ENCODE measurements at places on chromosomes 12 and 14.
A peak's percentile ranks its signal among the peaks of the same experiment; 100 is the strongest.

DNA sequence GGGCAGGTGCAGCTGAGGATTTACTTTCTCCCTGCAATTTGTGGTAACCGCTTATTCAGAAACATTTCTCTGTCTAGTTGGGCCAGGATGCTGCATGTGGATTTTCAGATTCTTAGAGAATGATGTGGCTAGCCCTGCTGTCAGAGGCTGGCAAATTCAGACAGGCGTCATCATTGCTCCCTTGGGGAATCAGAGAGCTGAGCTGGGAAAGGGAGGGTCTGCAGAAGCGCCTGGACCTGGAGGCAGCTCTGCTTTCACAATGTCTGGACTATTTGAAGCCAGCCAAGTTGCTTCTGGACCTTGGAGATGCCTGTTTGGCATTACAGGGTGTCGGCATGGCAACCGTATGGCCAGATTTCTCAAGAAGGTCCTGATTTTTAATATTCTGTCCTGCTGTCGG lies 3.4 kb downstream of the GALNT16 start:
- DNase-seq, result no peak

DNA sequence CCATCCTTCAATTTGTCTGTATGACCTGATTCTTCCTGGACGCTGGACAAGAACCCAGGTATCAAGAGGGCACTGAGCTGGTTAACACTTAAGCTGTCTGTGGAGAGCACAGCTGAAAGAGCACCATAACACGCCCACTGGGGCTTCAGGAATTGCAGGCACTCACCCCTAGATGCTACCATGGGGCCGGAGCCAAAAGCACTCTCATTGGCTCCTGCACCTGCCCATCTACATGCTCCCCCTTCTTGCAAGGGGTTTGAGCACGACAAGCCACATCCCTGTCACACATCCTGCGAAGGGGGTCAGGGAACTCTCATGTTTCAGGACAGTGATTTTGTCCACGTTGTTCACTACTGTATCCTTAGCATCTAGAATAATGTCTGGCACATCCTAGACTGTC lies 35.1 kb upstream of the TBC1D15 start:
- DNase-seq, result no peak

DNA sequence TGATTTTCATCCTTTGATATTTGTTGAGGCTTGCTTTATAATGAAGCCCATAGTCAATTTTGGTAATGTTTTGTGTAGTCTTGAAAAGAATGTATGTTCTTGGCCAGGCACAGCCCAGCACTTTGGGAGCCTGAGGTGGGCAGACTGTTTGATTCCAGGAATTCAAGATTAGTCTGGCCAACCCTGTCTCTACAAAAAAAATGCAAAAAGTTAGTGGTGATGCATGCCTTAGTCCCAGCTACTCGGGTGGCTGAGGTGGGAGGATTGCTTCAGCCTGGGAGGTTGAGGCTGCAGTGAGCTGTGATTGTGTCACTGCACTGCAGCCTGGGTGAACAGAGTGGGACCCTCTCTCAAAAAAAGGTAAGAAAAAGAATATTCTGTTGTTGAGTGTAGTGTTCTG lies 10.8 kb downstream of the ETNK1 start:
- DNase-seq, result no peak

GRCh38 chr12:106170285-106170684 lies 31.5 kb upstream of the NUAK1 start:
- DNase-seq, result no peak

GRCh38 chr14:35879654-35880249 lies 53.6 kb downstream of the BRMS1L start:
- no peak for DNase-seq

DNA sequence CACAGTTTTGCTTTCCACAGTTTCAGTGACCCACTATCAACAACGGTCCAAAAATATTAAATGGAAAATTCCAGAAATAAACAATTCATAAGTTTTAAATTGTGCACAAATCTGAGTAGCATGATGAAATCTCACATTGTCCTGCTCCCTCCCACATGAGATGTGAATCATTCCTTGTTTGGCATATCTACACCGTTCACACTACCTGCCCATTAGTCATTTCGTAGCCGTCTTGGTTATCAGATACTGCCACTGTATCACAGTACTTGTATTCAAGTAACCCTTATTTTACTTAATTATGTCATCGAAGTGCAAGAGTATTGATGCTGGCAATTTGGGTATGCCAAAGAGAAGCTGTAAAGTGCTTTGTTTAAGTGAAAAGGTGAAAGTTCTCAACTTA lies 145.3 kb downstream of the SLC5A8 start:
- DNase-seq, result no peak

GRCh38 chr14:61647704-61648103 lies 47.6 kb upstream of the HIF1A start:
- DNase-seq, result no peak

- DNase-seq, result peak; percentile 23
Observed at GRCh38 chr12:59403259-59403932, 192.4 kb upstream of the SLC16A7 start.

- no peak for DNase-seq
Observed at GRCh38 chr12:53568809-53569557, 57.2 kb downstream of the ATF7 start.

GRCh38 chr12:65926119-65926908 lies 102.0 kb downstream of the HMGA2 start:
- no peak for DNase-seq

DNA sequence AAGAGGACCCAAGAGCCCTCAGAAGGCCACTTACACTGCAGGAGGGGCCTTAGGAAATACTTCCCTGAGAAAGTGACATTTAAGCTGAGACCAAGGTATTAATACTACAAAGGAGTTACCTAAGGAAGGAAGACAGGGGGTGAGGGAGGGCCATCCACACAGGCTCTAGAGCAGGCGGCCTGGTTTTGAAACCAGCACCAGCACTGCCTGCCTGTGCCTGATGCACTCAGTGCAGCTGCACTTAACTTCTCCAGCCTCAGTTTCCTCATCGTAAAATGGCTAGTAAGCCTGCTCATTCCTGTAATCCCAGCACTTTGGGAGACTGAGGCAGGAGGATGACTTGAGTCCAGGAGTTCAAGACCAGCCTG lies 45.5 kb upstream of the PLEKHG6 start:
- no peak for DNase-seq

DNA sequence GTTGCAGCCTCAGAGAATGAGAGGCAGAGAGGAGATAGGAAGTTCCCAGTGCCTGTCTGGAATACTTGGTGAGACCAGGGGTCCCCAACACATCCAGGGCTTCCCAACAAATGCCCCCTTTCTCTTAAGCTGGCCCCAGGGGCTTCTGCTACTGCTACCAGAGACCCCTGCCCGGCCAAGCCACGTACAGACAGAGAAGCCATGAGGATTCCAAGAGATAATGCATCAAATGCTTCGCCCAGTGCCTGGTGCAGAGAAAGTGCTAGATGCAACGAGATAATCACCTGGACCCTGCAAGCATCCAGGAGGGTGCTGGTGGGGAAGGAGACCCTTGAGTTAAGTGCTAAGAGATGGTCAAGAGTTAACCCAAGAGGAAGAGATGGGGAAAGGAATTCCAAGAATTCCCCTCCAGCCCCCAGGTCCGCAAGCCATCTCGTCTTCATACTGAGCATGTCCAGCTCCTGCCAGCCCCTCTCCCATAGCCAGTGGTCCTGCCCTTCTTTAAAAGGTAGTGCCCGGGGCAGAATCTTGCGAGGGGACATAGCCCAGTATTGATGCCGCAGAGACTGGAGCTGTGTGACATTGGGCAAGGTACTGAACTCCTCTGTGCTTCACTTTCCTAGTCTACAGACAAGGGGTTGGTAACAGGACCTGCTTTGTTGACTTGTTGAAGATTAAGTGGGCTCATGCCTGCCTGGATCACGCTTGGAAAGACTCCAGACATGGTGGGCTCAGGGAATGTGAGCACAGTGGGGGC lies 103.3 kb downstream of the CALM1 start:
- DNase-seq, result no peak

- DNase-seq, result no peak
Observed at GRCh38 chr12:108668542-108668941, 34.8 kb upstream of the SELPLG start.

DNA sequence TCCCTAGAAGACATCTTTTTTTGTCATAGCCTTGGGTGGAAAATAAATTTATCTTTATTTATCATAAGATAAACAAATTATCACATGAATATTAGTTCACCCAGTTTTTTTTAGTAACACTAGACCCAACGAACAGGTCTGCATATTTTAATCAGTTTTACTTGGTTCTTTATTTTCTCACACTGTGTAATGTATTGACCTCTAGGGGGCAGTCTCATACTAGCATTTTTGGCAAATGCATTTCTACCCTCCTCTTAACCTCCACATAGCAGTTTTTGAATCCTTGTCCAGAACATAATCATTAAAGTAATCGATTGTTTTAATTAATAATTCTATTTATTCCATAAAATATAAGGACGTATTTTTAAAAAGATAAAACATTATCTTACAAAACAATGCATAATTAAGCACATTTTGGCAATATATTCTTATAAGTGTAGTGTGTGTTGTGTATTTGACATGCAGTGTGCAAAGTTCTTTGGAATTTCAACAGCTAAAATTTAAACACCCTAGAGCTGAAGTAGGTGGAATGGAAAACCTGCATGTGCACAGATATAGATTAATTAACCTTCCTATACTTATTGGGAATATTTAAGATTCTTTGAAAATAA lies 31.6 kb upstream of the PTPRQ start:
- peak; percentile 18 for DNase-seq

GRCh38 chr12:78359520-78359919 lies 505.1 kb upstream of the SYT1 start:
- no peak for DNase-seq

DNA sequence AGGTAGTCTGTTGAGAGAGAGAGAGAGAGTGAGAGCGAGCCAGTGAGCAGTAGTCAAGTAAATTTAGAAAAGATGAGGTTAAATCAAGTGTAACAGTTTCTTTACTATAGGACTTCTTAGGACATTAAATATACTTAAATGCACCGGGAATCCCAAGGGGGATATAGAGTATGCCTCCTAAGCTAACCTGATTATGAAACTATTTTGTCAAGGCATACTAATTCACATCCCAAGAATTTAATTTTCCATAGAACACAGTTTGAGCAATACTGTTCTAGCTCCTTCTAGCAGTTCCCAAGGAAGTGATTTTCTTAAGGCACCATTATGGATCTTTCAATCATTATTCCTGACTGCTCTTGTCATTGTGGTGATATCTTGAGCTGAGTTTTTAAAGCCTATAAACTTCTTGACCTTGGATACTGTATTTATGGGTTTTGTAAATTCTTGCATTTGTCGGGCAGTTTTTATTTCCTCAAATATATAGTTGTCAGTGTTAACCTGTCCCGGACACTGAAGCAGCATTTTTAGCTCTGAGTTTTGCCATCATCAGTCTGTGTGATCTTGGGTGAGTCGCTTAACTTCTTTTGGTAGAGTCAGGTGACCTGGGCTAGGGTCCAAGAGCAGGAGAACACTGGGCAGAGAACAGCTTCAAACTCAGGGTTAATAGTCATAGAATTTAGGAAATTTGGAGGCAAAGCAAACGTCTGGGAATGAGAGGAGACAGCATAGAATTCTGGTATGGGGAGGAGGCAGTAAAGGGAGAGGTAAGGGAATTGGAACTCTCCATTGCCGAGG lies 196.5 kb upstream of the FRMD6 start:
- no peak for DNase-seq

DNA sequence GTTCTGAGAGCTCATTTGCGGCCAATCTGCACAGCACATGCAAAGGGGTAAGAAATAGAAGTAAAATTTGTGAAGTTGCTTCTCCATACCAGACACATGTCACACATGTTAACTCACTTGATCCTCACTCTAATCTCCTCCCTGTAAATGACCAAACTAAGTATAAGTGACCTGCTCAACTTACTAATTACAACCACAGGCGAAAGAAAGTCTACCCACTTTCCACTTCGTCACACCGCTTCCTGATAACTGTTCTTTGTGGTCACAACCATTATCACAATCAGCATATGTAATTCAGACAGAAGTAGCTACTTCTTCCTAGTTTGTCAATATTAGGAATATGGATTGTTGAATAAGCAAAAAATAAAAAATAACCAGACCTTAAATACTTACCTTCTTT lies 293.7 kb upstream of the CLEC14A start:
- DNase-seq, result no peak

DNA sequence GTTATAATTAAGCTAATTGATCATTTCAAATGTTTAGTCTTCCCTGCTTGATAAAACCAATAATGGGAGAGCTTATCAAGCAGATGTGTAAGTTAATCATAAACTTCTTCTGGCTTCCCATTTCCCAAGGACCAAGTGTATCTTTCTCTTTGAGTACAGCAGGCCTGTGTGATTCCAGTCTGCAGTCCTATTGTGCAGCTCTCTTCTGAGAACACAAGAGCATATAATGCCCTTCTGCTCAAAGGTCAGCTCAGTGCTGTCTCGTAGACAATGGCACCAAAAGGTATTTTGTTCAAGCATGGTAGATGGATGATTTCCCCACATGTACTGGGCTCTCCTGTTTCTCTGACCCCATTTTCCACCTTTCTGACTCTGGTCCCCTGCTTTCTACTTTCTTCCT lies 101.8 kb upstream of the DYRK2 start:
- DNase-seq, result no peak

DNA sequence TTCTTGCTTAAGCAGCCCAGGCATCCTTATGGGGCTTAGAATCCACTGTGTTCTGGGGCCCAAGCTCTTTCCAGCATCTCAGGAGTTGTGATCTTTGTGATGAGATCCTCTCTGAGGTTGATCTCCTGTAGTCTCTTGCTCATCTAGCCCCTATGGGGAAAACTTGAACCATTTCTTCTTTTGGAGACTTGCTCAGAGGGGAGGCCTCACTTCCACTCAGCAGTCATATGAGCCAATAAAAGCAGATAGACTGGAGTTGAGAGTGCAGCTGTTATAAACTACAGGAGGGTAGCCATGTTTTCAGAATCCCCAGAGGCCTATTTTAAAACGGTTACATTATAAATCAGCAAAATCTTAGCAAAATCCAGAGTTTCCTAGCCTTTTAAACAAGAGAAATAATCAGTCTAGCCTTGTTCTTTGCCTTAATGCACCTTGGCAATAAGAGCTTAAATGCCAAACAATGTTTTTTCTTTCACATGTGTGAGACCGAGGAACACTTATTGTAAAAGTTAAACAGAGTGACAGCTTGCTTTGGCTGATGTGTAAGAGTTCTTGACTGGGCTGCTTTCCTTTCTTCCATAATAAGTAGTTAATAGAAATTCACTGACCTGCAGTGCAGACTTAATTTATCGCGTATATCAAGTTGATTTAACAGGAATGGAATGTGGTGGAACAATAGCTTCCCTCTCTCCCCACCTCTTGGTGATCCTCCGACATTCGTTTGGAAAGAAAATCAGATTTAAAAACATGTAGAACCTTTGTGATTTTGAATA lies 168.3 kb downstream of the NEDD1 start:
- DNase-seq, result peak; percentile 11

DNA sequence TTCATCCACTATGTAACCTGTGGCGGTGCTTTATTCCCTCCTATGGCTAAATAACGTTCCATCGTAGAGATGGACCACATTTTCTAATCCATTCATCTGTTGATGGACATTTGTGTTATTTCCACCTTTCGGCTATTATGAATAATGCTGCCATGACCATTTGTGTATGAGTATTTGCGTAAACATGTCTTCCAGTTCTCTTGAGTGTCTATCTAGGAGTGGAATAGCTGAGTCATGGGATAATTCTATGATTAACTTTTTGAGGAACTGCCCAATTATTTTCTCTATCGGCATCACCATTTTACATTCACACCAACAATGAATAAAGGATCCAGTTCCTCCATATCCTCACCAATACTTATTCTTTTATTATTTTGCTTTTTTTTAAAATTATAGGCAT lies 261.9 kb upstream of the SFSWAP start:
- DNase-seq, result no peak

Measured in urinary bladder (tissue), 4 donors.